CMK (cell line): ENCODE measurements at places on chromosomes 11 and 22.

GRCh38 chr22:27213294-27213693 lies 555.9 kb downstream of the MIAT start:
- no peak for DNase-seq

- DNase-seq, result no peak
Observed at GRCh38 chr11:69817265-69818230, 1.7 kb downstream of the FGF3 start.

DNA sequence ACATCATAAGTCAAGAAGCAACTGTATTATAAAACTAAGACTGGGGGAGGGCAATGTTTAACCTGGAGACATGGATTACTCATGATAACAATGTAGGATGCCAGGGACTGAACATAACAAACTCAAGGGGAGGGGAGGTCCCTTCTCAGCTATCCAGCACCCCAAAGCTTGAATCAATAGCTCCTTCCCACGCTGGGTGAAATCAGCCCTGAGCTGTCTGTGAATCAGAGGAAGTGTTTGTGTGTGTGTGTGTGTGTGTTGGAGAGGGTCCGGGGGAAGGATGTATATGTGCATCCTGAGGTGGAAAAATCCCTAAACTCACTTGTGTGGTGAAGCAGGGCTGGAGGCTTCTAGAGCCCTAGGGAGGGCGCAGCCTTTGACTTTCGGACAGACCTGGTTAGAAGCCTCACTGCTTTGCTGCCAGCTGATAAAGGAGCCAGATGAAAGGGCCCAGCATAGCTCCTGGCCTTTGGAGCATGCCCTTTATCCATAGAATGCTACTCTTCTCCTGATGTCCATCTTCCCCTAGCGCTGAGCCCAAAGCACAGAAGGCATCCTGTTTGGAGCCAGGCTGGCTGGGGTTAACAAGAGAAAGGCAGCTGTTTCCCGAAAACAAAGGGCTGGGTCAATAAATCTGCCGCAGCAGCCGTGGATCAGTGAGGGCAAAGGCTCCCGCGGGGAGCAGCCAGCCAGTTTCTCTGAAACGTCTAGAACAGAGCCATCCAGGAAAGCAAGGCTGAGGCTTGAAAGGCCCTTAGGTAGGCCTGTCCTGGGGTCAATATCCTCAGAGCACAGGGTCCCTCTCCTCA lies 35.8 kb downstream of the TNKS1BP1 start:
- no peak for DNase-seq

GRCh38 chr22:30297991-30298701 lies 8.8 kb upstream of the CASTOR1 start:
- DNase-seq, result no peak

DNA sequence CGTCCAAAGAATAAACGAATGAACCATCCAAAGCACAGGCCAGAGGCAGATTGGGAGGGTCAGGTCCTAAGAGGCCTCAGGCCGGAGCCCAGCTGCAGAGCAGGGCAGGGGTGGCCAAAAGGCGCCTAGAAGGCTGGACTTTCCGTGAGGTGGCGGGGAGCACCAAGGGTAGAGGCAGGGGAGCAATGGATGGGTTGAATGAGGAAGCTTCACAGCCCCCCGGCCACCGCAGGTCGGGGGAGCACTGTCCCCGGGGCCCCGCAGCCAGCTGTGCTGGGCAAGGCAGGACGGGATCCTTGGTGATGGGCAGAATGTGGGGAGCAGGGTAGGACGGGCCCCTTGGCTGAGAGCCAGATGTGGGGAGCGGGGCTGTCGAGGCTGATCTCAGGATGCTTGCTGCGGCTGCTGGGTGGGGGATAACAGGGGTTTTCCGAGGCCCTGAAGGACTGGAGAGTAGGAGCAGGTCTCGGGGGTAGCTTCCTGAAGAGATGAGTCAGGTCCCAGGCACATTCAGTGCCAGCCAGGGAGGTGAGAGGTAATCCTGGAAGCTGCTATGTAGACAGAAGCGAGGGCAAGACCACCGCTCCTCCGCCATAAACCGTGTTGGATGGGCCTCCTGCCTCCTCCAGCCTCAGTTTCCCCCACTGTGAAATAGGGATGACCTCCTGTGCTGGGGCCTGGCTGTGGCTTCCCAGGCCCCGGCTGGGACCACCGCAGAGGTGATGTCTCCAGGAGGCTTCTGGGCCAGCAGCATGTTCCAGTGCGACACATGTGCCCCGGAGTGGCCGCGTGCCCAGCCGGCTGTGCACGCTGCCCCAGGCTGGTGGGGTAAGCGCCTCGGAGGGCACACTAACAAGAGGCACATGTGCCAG lies 34.6 kb upstream of the KCNQ1OT1 start:
- DNase-seq, result no peak

DNA sequence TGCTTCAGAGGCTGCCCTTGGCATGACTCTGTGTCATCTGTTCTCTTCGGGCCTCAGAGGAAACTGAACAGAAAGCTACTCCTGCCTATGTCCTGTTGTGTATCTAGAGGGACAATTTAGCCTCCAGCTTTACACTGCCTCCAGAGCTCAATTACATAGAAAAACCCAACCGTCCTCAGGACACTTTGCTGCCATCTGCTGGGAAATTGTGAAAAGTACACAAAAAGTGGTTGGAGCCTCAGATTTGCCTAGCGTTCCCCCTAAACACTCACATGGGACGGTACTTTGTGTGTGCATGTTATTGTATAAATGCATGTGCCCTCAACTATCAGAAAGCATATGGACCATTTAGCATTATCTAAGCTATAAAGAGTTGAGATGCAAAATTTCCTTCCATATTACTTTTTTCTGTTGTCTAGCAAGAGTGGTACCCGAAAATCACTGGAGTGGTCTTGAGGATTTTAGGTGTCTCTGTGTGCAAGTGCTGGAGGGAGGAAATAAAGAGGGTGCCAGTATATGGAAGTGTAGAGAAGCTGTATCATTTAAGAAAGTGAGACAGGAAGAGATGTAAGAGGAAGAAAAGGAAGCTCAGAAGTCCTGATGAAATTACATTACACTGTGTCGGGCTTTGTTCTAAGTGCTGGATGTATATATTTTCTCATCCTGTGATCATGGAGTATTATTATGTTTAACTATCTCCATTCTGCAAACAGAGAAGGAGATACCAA lies 8.7 kb upstream of the MS4A4E start:
- DNase-seq, result no peak

DNA sequence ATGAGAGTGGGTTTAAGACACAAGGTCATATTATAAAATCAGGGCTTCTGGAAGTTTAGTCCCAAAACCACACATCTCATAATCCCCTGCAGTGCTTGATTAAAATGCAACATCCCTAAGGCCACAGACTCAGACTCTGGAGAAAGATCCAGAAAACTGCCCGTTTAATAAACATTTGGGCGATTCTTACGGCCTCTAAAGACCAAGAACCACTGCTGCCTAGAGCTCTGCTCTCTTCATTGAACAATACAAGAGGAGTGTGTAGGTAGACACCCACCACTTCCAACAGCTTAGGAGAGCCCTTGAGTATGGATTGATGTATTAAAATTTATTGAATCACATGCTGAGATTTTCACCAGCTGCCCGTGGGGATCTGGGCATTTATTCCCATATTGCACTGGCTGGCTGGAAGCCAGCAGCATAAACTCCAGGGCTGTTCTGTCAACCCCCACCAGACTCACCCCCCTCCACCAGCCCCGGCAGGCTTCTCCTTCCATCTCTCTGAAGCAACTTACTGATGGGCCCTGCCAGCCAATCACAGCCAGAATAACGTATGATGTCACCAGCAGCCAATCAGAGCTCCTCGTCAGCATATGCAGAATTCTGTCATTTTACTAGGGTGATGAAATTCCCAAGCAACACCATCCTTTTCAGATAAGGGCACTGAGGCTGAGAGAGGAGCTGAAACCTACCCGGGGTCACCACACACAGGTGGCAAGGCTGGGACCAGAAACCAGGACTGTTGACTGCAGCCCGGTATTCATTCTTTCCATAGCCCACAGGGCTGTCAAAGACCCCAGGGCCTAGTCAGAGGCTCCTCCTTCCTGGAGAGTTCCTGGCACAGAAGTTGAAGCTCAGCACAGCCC lies 749 bp upstream of the BEST1 start:
- DNase-seq, result no peak

DNA sequence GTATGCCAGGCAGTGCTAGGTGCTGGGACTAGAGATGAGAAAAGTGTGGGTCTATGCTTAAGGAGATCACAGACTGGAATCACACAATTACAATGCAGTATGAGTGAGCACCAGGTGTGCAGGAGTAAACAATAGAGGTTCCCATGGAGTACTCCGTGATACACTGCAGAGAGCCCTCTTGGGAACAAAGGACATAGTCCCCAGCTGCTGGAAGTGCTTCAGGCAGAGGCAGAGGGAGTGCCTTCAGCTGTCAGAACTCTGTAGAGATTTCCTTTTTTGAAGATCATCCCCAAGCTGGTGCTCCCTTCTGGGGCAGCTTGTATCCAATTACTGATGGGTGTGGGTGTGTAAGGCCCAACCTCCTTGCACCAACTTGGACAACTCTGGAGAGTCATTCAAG lies 143.5 kb upstream of the PLET1 start:
- DNase-seq, result no peak

GRCh38 chr11:116053548-116053919 lies 549.3 kb upstream of the CADM1 start:
- no peak for DNase-seq

DNA sequence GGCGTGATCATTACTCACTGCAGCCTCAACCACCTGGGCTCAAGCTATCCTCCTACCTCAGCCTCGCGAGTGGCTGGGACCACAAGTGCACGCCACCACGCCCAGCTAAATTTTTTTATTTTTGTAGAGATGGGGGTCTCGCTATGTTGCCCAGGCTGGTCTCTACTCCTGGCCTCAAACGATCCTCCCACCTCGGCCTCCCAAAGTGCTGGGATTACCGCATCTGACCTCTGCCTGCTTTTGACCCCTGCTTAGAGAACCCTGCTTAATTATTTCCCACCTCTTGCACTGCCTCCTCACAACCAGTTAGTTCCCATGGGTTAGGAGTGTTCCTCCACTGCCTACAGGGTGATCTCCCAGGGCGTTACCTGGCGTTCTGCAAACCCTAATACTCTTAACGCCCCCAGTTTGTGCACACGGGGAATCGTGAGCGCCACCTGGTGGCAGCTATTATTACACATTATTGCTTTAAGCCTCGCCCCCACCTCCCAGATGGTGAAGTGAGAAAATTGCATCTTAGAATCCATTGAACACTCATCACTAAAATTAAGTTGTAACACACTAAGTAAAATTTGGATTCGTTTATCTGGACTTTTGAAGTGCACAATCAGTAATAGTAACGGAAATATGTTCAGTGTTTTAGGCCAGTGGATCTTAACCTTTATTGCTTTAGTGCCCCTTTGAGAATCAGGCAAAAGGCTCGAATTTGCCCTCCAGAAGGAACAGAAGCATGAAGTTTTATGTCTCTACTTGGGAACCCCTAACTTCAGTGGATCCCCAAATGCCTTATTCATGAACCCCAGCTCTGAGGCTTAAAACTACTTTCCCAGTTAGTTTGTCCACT lies 61.4 kb upstream of the ASPHD2 start:
- DNase-seq, result peak; percentile 36

DNA sequence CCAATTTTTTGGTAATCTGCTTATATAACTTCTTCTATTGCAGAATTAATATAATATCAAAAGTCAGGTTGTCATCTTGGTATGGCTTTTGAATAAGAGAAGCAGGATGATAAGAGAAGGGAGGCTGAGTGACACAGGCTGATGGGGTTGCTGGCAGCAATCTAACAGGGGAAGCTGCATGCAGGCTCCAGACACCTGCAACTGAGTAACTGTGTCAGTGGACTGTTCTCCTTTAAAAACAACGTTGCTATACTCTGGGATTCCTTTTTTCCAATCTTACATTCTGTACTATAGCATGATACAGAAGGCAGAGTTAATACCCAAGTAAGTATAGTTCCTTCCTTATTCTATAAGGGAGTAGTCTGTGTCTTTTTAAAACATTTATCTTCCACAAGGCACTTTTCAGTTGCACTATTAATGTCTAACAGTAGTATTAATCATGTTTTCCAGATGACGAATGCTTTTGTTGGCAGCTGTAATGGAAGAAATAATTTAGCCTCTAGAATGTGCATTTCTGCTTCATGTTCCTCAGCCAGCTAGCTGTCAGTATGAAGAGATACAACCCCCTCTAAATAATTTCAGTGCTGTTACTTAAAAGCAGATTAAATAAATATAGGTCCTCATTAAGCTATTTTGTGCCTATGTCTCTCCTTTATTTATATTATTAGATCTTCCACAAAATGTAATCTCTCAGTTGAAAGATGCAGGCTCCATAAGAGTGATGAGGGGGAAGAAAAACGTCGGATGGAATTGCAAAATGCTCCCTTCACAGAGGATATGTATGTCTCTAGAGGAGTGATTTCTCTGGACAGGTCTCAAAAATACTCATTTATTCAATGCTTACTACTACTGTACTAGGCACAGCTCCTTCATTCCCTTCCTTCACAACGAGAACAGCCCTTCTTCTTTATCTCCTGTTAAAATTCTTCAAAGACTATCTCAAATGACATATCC lies 50.8 kb downstream of the ATG16L2 start:
- no peak for DNase-seq

DNA sequence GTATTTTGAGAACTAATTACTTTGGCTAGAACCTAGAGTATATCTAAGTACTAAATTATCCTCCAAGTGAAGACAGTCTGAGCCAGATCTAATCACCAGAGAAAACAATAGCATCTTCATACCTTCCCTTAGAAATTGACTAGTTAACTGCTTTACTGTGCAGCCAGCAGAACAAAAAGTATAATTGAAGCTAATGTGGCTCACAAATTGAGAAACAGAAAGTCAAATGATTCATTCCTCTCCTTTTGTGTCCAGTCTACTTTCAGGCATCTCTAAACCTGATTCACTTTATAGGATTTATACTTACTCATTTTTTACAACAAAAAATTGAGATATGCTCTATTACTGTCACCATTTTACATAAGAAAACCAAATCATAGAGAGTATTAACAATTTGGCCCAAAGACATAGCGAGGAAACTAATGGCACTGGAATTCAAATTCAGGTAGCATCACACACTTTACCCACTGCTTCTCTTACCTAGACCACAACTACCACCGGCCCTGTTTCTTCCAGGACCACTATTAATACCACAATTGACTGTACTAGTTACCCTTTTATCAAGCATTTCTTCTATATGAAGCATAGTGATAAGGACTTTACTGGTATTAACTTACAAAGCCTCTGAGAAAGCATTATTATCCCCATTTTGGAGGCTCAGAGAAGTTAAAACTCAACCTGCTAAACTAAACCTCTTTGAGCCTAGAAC lies 1402.6 kb upstream of the TENM4 start:
- DNase-seq, result no peak

DNA sequence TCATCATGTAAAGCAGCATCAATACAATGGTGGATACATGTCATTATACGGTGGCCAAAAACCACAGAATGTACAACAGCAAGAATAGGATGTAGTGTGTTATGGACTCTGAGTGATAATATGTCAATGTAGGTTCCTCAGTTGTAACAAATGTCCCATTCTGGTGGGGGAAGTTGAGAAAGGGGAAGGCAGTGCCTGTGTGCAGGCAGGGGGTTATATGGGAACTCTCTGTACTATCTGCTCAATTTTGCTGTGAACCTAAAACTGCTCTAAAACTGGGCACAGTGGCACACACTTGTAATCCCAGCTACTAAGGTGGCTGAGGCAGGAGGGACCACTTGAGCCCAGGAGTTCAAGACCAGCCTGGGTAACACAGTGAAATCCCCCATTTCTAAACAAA lies 5.9 kb downstream of the CHKA start:
- DNase-seq, result no peak
